Fibroblast of the aortic adventitia (primary cell): ENCODE measurements at places on chromosomes 1 and 21. TPM values are rescaled to one million over a fixed set of nuclear protein-coding genes. Genes with fewer than 3 reads are reported as not detected.

Gene SPATA6
- total RNA-seq = 8.7 and 10.5 TPM in 2 replicates

Gene ESPN
- total RNA-seq = not detected in 2 replicates

Gene CFHR2
- not detected in 2 replicates for total RNA-seq

Gene TEX38
- not detected in 2 replicates for total RNA-seq

Gene PDPN
- 2.0 and 17.6 TPM in 2 replicates for total RNA-seq

Gene PCAT6
- total RNA-seq = not detected in 2 replicates

Gene AZIN2
- total RNA-seq = 3.9 and 8.1 TPM in 2 replicates

Gene OR6N1
- total RNA-seq = 0.16 TPM in 1 of 2 replicates, not detected in the other

Gene URB1
- 16.7 and 21.1 TPM in 2 replicates for total RNA-seq

Gene TBX19
- total RNA-seq = 0.99 TPM in 1 of 2 replicates, not detected in the other

Gene TCHHL1
- total RNA-seq = not detected in 2 replicates

Gene LINGO4
- total RNA-seq = not detected in 2 replicates

Gene TSSK3
- 1.2 and 2.3 TPM in 2 replicates for total RNA-seq
